Stimulated activated CD4-positive, alpha-beta T cell treated with anti-CD3 and anti-CD28 coated beads, Interleukin-12 subunit alpha, Interleukin-12 subunit beta, amount 100 ng/mL, for 48 hours (primary cell): ENCODE measurements at places on chromosomes 1 and 21.

DNA sequence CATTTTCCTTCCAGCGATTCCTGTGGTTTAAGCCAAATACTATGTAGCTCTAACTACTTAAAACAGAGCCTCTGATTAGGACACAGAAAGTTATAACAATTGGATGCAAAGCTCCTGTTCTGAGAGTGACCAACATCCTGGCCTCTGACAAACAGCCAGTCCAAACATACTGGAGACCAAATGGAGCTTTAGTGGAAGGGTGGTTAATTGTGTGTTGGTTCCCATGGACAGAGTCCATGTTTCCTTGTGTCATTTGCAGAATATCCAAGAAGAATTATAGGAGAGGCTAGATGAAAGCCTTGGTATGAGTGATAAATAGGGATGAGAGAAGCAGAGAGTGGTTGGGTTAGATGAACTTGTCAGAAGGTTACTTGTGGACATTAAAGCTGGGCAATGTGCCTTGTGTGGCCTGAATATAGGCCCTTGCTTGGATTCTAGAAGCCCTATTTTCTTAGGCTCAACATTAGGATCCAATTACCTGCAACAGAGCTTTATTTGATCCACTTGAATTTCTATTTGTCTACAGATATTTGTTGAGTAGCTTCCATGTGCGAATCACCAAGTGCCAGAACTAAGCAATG, 180.5 kb upstream of the GORAB start:
- no peak for DNase-seq

GRCh38 chr1:211326140-211326527, 499 bp upstream of the TRAF5 start:
- DNase-seq = no peak

- DNase-seq = no peak
Measured at GRCh38 chr1:203926025-203926540, 64.7 kb downstream of the SNRPE start.

- DNase-seq = no peak
Measured at GRCh38 chr1:226651041-226651731, 87.9 kb downstream of the ITPKB start.

DNA sequence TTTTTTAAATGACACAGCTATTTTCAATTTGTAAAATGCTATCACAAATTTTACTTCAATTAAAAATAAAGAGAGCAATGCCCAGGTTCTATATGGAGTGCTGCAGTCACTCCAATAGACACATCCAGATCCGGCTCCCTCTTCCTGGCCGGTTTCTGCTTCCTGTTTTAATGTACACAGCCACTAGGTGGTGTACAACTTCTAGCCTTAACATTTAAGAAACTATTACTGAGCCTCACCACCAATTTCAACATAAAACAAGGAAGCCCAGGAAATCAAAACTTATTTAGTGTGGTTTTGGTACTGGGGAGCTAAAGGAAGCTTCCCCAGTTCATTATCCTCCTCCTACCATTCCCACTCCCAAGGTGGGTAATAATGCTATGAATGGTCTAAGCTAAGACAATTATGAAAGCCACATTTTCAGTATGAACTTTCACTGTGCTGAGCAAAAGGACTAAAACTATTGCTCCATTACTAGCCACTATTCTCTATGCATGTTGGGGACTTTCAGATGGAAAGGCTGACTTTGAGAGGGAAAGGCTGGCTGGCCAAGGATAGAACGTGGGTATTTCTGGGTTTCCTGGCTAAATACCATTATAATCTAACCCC, 25.5 kb upstream of the MTMR11 start:
- peak; percentile 44 for DNase-seq

GRCh38 chr1:231411036-231411531, 11.0 kb downstream of the EGLN1 start:
- no peak for DNase-seq

DNA sequence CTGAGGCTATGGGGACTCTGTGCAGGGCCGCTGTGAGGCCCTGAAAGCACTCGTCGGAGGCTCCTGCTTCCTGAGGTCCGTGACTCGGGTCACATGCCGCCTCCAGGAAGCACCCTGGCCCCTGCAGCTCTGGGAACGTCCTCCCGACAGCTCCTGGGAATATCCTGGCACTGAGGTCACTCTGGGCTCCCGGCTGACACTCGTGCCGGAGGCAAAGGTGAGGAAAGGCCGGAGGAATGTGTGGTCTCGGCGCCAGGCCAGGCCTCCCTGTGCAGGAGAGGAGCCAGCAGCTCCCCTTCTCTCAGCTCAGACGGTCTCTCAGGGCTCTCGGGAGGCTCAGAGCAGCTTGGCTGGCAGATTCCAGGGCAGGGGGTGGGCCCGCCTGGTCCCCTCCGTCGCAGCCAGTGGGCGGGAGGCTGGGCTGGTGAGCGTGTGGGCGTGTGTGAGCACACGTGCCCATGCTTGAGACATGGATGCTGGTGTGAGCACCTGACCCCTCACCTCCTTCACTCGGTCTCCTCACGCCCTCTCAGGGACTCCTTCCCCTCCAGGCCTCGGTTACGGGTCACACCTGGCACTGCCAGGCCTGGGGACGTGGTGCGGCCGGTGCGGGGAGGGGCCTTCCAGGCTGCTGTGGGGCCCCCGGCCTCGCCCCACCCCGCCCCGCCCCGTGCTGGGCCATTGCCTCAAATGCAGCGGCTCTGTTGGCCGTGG, 5.5 kb upstream of the RNF223 start:
- DNase-seq = no peak

- no peak for DNase-seq
Measured at GRCh38 chr1:101325144-101325543, 88.3 kb downstream of the S1PR1 start.

- DNase-seq = no peak
Measured at GRCh38 chr1:225044258-225044657, 114.8 kb downstream of the DNAH14 start.

GRCh38 chr1:117540532-117540931, 65.3 kb upstream of the TENT5C start:
- DNase-seq = no peak

DNA sequence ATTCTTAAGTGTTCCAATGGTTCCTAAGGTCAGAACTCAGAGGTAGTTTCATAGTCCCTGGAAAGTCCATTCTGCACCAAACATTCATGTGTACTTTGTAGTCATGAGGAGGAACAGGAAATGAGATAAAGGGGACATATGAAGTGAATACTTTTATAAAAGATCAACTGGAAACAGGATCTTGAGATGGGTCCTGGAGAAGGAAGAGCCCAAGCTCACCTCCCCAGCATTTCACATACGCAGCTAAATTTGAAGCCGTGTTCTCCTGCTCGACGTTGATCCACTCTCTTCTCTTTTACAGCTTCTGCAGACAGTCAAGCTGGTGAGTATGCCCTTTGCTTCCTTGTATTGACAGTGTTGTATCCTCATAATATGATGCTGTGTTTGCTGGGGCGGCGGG, 429 bp downstream of the FCGR2A start:
- DNase-seq = no peak

- no peak for DNase-seq
Measured at GRCh38 chr21:45403133-45403824, 1.7 kb upstream of the COL18A1 start.

GRCh38 chr1:87349036-87349435, 20.4 kb downstream of the LMO4 start:
- no peak for DNase-seq

GRCh38 chr1:41908288-41908895, 10.3 kb downstream of the HIVEP3 start:
- DNase-seq = no peak

- peak; percentile 23 for DNase-seq
Measured at GRCh38 chr1:154608397-154609270, 648 bp upstream of the ADAR start.

DNA sequence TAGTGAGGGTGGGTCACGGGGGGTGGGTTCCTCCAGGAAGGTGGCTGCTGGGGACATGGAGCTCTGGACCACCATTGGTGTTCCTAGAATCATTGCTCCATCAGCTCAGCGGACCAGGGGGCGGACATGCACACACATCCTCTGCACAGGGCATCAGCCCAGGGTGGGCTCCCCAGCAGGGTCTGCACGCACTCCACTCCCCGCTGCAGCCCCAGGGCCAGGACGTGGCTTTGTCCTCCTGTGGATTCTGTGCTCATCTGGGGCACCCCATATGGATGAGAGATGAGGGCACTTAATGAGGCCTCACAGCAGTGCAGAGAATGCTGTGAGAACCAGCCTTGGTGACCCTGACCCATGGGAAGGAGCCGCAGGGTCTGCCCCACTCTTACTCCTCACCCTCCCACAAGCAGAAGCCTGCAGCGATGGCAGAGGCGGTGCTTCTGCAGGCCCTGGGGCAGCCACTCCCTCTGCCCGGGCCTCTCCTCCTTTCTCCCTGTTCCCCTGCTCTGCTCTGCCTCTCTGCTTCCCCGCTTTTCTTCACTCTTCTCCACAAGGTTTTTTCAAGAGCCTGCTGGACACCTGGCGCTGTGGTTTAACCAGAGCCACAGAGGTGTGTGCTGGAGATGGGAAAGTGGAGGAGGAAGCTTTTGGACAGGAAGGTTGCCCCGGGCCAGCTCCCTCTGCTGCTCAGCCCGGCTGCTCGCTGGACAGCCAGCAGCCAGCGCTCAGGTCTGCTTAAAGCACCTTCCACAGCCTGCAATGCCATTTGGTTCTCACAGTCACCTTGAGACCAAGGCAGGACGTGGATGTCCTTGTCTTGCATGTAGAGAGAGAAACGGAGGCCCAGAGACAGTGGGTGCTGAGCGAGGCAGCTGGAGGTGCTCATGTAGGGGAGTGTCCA, 26.3 kb upstream of the PCBP3 start:
- DNase-seq = no peak

- peak; percentile 33 for DNase-seq
Measured at GRCh38 chr1:44212355-44213221, 683 bp upstream of the DMAP1 start.

DNA sequence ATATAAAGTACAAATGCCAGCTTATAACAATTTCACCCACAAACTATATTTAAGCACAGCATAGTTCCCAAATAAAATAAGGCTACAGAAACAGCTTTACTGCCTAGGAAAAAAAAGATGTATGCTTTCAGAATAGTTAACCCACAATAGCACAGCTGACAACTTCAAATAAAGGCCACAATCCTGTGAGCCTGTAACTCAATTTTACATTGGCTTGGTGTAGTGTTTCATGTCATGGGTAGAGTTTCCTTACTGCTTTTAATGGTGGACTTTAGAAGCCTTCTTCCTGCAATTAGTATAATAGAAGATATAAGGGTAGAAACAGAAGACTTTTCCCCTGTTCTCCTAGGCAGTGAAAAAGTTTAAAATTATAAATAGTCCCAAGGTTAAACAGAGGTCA, 44.3 kb upstream of the ZC3H11B start:
- DNase-seq = no peak

GRCh38 chr1:230090194-230090711, 23.2 kb downstream of the GALNT2 start:
- DNase-seq = no peak

- DNase-seq = no peak
Measured at GRCh38 chr1:228198977-228199590, 8.8 kb upstream of the OBSCN start.

DNA sequence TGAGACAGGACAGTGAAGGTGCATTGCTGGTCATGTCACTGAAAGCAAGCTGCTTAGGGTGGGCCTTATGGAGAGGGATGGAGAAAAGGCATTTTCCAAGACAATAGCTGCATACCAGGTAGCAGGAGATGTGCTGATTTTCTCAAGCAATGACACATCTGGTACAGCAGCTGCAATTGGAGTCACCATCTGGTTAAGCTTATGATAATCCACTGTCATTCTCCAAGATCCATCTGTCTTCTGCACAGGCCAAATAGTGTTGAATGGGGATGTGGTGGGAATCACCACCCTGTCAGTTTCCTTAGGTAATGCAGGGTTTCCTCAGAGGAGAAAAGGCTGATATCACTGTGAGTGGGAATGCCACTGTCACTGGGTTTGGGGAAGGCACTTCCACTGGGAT, 54.6 kb downstream of the ADSS2 start:
- no peak for DNase-seq

- DNase-seq = peak; percentile 42
Measured at GRCh38 chr1:6028042-6028850, 17.4 kb upstream of the KCNAB2 start.

GRCh38 chr1:174417921-174418320, 29.8 kb upstream of the GPR52 start:
- DNase-seq = no peak

DNA sequence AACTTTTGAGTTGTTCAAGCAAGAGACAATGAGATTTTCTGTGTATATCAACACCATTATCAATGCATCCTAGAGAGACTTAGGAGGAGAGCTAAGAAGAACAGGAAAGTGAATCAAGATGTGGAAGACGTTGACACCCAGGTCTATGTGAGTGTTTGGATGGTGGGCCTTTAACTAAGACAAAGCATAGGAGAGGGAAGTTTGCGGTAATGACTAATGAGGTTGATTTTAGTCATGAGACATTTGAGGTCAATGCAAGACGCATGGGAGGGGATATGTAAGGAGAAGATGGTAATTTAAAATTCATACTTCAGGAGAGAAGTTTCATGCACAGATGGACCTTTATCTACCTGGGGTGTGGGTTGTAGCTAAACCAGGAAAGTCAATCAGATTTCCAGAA, 269.6 kb downstream of the VAV3 start:
- DNase-seq = no peak

DNA sequence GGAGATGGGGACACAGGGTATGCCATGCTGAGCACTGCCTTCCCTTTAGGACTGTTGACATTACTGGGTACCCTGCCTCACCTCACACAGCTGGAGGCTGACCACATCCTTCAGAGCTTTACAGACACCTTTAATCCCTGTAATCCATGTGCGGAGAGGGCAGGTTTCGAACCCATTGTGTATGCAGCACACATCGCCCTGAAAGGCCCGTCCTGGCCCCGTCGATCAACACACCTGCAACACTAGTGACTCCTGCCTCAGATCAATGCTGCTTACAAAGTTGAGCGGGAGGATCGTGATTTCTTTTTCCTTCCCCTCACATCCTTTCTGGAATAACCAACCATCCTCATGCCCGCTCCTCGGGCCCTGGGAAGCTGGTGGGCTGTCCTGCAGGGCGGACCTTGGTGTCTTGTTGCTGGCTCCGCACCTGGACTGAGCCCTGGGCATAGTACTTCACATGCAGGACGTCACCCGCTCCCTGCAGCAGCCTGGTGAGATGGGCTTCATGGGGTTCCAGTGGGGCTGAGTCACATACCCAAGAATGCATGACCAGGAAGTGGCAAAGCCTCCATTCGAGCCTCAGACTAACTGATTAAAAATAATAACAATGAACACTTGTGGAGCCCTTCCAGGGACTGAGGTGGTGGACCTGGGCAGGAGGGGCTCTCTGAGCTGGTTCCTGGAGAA, 403.6 kb downstream of the PTPRU start:
- DNase-seq = no peak

DNA sequence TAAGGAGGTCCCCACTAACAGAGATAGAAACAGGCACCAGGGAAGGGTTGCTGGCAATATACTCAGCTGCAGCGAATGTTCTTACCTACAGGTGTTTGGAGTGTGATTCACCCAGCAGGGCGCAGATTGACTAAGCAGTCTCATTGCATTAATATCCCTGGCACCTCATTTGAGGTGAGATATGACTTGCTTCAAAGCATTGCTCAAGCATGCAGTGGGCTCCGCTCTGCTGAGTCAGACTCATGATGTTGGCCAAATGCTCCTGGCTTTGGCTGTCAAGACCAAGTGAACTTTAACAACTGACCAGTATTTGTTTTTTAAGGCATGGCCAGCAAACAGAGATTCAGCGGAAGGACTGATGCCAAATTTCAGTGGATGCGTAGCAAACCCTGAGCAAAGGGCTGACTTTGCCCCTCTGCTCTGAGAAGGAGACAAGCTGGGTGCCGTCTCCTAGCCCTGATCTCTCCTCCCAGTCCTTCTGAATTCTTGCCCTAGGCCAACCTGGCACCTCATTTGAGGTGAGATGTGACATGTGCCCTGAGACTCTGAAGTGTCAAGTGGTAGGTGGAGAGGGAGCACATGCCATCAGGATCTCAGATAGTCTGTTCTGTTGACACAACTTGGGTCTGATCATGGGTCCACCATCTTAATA, 187.1 kb upstream of the COA6 start:
- no peak for DNase-seq
